ENCODE measurements at places on chromosomes 6 and 20. TPM values are rescaled to one million over a fixed set of nuclear protein-coding genes. Genes with fewer than 3 reads are reported as not detected.

TRIM15 gene
- total RNA-seq, result not detected

HLA-DMA gene
- 73.0 TPM for total RNA-seq

DNA sequence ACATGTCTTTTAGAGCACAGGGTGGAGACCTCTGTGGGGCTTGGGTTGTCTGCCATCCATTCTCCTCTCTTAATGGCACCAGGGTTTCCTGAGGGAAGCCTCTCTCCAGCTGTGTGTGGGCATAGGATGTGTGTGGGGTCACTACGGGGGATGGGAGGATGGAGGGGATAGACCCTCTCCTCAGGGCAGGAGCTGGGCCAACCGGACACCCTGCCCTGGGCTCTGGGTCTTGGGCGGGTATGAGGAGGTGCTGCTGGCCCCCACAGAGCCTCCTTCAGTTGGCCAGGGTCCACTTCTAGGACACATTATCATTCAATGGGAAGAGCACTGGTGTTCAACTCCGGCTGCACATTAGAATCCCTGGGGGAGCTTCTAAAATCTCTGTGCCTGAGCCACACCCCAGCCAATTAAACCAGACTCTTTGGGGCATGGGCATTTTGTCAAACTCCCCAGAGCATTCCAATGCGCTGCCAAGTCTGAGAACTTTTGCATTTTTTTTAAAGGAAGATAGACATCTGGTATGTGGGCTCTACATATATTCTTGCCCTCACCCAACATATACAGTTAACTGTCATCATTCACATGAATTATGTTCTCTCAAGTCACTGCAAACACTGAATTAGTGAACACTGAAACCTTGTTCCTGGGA lies 38.5 kb downstream of the TRAM2 start:
- no peak for DNase-seq

GRCh38 chr20:46132705-46133120 lies 14.6 kb downstream of the CD40 start:
- no peak for DNase-seq

GRCh38 chr20:46349035-46349741 lies 40.9 kb upstream of the CDH22 start:
- no peak for DNase-seq

DNA sequence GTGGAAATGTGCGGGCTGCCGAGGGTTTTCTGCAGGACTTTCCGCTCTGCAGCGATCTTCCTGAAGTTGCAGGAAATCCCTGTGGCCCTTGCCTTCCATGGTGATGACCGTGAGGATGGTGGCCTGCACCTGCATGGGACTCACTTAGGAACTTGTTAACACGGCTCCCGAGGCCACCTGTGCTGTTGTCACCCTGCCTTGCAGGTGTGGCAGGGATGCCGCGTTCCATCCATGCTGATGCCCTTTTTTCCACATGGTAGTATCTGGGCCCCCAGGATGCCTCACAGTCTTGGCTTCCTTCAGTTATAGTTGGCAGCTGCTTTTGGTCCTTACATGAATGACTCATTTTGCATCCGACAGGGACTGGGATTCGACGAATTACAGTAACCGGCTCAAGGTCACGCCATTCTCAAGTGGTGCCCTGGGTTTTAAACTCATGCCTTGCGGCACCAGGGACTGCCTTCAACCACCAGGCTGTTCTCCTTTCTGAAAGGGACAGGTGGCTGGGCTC lies 37.2 kb downstream of the SYNJ2 start:
- no peak for DNase-seq

DNA sequence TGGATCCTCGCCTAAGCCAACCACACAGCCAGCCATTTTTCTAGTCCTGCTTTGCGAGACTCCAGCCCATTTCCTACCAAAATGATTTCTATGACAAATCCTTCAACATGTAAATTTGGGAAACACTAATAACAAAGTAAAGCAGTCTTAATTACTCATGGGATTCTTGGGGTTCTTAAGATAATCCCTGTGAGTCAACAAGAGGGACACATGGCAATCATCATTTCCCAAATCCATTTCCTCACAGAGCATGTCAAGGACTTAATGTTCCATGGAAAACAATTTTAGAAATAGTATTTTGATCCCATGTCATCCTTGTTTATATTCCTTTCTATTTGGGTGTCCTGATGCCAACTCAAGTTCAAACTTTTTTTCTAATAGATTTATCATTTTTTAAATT lies 322.7 kb upstream of the NOX3 start:
- no peak for DNase-seq

DNA sequence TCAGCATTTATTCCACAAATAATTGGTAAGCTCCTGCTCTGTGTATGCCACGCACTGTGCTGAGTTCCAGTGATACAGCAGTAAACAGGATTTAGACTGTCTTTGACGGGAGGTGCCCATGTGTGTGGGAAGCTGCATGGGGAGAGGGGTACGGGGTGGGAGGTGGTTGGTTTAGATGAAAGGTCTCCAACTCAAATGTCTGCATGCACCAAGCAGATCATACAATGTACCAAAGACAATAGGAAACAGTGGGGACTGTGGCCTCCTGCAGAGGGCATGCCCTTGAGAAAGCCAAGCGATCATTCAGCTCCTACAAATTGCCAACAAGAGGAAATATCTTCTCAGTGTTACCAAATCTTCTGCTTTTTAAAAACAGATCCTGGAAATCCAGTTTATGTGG lies 36.1 kb downstream of the SLC22A2 start:
- no peak for DNase-seq

GRCh38 chr6:122432816-122433215 lies 33.4 kb downstream of the HSF2 start:
- DNase-seq, result no peak

DNA sequence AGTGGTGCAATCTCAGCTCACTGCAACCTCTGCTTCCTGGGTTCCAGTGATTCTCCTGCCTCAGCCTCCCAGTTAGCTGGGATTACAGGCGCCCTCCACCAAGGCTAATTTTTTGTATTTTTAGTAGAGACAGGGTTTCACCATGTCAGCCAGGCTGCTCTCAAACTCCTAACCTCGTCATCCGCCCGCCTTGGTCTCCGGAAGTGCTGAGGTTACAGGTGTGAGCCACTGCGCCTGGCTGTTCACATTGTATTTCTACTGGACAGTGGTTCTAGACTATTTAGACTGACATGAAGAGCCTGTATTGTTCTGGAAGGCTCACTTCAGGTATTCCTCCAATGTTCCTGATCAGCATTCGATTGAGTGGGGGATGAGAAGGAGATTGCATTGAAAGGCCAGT lies 14.8 kb upstream of the OVOL2 start:
- DNase-seq, result no peak

DNA sequence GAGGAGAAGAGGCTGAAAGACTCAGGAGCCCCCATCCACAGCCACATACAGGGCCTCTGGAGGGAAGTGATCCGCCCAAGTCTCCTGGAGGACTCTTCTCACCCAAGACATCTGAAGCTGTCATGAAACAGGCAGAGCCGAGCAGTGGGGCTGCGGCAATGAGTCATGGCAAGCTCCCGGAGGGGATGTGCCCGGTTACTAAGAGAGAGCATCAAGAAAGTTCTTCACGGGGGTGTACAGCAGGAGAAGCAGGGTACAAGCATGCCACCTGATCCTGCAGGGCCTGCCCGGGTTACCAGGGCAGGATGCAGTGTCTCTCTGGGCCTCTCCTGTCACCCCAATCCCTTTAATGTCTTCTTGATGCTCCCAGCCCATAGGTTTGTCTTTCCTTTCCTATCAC lies 21.1 kb downstream of the TRIM26 start:
- no peak for DNase-seq

DNA sequence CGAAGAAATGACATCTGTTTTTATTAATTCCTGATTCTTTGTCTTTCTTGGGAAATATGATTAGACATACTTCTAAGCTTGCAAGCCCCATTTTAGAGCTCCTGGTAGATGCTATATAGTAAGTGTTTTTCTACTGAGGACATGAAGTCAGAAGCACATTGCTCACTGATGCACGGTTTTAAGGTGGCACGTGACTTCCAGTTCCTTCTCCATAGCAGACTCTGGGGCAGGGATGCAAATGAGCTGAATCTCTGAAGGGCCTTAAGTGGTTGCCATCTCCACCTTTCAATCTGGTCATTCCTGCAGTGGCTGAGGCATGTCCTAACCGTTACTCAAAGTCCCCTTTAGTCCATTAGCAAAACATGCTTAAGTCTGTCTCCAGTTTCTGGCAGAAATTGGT lies 421.2 kb upstream of the HTR1E start:
- DNase-seq, result no peak

GRCh38 chr6:133033263-133033662 lies 207.9 kb upstream of the EYA4 start:
- no peak for DNase-seq

- no peak for DNase-seq
Measured at GRCh38 chr6:16539086-16539931, 222.0 kb downstream of the ATXN1 start.

- no peak for DNase-seq
Measured at GRCh38 chr20:60804918-60805630, 447.0 kb upstream of the CDH4 start.

- no peak for DNase-seq
Measured at GRCh38 chr20:10777710-10778109, 103.9 kb upstream of the JAG1 start.

Data from natural killer cell treated with Interleukin-12 subunit alpha and Interleukin-12 subunit beta and Interleukin-15 and Interleukin-18, amount 100 ng/mL, for 72 hours (primary cell).